ENCODE measurements at places on chromosomes 12 and 14. TPM values are rescaled to one million over a fixed set of nuclear protein-coding genes. Genes with fewer than 3 reads are reported as not detected.

The KRT7 gene
- 659 TPM for polyA plus RNA-seq

The TMEM30B gene
- 0.32 TPM for polyA plus RNA-seq

The OR4K1 gene
- polyA plus RNA-seq, result not detected

The BCL2L14 gene
- polyA plus RNA-seq, result not detected

All from BJ (cell line).